ENCODE measurements at places on chromosomes 2 and 18. TPM values are rescaled to one million over a fixed set of nuclear protein-coding genes. Genes with fewer than 3 reads are reported as not detected.

The TMEM178A gene
- total RNA-seq = 0.28 TPM

The PRADC1 gene
- 29.4 TPM for total RNA-seq

The LIPG gene
- total RNA-seq = 57.5 TPM

DNA sequence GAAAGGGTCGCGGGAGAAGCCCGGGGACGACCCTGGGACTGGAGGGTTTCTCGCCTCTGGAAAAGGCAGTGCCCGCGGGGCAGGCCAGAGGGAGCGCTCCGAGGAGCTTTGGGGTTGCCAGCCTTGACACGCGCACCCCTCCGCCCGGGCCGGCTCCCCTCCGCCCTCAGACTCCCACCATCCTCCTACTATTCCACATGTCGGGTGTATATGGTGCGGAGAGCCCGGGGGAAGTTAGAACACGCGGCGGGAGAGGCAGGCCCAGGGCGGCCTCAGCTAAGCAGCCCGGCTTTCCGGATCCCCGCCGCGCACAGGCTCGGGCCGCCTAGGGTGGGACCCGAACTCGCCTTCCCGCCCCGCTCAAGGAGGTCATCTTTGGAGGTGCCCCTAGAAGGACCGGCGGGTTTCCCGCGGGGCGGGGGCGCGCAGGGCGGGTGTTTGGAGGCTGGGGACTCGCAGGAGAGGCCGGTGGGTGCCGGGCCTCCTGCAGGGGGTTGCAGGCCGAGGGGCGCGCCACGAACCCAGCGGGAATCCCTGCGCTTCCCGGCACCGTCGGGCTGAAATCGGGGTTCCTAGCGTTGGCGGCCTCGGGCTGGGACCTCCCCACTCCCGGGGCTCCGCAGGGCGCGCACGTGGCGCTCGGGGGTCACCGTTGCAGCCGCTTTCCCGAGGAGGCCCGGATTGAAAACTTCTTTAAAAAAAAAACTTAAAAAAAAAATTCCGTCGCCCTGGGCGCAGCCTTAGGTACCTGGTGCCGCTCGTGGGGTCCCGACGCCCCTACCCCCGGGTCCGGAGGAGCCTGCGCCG, 3.7 kb downstream of the NFATC1 start:
- DNase-seq = no peak

GRCh38 chr18:42038936-42039335, 83.9 kb downstream of the PIK3C3 start:
- peak; percentile 67 for DNase-seq

GRCh38 chr18:64803471-64803870, 654.6 kb upstream of the LINC00305 start:
- no peak for DNase-seq

Data from pulmonary artery endothelial cell (primary cell).